ENCODE measurements at places on chromosomes 1 and 21.

DNA sequence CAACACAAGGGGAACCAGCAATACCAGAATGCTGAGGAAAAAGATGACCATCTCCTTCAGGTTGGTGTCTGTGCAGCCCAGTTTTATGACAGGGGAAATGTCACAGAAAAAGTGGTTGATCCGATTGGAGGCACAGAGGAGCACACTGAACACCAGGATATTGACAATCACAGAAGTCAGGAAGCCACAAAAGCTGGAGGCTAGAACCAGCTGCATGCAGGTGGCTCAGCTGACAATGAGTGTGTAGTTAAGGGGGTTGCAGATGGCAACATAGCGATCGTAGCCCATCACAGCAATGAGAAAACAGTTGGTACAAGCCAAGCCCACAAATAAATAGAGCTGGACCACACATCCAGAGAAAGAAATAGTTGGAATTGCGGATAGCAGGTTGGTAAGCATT, 16.3 kb upstream of the OR10K1 start:
- no peak for DNase-seq

- no peak for DNase-seq
These were observed 9.7 kb downstream of the TLR5 start for GRCh38 chr1:223133306-223133823.

GRCh38 chr1:97918961-97919360, 1.9 kb downstream of the DPYD start:
- DNase-seq: no peak

DNA sequence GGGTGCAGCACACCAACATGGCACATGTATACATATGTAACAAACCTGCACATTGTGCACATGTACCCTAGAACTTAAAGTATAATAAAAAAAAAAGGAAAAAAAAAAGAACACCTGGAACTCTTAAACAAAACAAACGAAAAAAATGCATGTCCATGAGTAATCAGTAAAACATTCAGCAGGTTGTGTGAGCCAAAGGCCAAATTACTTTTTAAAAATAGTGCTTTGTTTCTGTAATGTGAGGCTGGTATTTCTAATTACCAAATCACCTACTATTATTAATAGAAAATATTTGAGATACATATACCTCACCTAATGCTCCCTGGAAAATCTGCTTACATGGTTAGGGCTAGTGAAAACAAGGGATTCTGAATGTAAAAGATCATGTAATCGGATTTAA, 294.4 kb upstream of the NR5A2 start:
- no peak for DNase-seq

DNA sequence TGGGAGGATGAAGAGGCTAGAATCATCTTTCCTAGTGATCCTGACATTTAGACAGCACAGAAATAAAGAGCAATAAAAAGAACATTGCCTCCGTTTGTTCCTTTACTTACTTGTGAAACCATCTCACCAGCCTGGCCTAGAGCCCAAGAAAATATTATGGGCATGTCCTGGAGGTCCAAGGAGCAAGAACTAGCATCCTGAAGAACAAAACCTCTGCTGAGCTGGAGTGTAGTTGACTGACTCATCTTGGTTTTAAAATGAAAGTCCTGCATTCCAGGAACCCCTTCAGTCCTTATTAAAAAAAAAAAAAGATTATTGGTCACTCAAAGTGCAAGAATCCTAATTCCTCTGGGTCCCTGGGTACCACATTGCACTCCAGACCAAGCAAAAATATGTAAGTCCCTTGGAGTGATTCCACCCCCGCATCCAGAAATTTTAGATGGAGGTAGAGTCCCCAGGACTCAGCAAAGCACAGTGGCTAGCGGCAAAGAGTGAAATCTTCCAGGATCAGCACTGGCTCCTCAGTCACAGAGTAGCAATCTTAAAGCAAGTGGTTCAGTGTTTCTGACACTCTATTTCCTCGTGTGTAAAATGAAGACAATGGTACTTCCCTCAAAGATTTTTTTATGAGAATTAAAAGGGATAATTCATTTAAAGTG, 7.0 kb downstream of the SMCP start:
- DNase-seq: no peak

DNA sequence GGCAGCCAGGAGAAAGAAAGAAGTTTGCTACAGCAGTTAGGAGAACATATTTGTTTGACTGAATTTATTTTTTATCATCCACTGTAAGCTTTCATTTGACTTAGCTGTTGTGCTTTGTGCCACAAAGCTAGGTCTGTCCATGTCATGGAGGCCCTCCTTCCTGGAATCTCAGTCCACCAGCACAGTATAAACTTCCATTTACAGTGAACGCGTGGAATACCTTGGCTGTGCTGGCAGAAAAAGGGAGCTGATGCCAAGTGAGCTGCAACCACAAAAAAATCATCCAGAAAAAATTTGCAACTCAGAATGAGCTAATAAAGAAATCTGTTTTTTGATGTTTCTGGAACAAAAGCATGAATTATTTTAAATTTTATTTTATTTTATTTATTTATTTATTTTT, 72.6 kb downstream of the ATP6V1G3 start:
- no peak for DNase-seq

GRCh38 chr1:32126770-32127169, 18.9 kb downstream of the KPNA6 start:
- DNase-seq: no peak

DNA sequence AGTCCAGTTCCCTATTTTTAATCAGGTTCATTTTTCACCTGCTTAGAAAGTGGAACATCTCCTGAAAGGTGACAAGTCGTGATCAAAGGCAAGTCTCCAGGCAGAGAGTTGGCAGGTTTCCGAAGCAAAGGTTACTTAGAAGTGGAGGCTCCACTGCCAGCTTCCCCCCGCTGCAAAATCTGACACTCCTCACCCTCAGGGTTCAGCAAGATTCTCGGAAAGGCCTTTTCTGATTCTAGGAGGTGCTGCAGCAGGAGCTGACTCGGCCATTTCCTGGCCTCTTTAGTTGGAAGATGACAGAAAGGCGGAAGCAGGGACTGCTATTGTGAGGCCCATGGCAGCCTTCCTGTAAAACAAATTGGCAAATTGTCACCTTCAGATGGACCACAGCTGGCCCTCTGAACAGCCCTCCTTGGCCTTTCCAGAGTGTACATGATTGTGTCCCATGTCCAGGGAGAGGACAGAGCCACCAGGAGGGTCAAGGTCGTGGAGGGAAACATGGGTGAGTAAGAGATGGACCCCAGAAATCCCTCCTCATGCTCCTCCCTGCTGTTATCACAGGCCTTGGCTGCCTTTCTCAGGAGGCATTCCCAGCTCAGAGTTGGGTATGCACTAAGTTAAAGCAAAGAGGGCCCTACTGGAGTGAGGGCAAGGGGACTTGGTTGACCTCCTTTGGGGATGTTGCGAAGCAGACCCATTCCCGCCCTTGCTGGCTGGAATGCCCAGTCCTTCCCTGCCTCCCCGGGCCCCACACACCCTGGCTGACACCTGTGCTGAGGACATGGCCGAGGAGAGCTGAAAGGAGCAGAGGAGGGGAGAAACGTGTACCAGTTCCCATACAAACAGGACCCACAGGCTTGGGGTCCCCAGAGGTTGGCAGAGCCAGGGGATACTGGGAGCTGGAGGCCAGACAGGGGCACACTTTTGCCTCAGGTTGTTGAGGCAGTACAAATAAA, 115.5 kb upstream of the IRF2BP2 start:
- DNase-seq: no peak

GRCh38 chr1:236429715-236430274, 35.7 kb downstream of the EDARADD start:
- DNase-seq: no peak

DNA sequence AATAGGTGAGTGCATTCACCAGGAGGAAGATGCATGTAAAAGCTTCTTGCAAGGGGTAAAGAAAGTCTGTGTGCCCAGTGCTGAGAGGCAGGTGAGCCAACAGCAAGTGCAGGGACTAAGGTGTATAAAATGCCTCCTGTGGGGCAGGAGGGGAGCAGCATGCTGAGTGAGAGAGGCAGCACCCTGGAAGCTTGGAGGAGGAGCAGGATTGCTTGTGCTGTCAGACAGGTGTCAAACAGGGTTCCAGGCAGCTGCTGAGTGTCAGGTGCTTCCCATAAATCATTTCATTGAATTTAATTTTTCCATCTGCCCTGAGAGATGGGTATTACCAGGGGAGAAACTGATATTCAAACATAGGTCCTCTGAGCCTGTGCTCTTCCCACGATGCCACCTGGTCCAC, 13.9 kb downstream of the BSND start:
- no peak for DNase-seq

GRCh38 chr1:171772312-171772711, 9.1 kb upstream of the METTL13 start:
- no peak for DNase-seq

DNA sequence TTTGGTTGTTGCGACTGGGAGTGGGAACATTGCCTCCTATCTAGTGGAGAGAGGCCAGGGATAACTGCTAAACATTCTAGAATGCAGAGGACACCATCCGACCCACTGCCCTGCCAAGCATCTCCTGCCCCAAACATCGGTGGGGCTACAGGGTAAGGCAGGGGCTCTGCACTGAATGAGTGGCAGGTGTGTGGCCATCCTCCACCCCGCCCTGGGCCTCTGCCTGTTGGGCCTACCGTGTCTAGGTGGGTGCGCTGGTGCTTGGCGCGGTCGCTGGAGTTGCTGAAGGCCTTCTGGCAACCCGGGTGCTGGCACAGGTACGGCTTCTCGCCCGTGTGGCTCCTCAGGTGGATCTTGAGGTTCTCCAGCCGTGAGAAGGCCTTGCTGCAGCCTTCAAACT, 70.4 kb downstream of the DMRTB1 start:
- DNase-seq: no peak

DNA sequence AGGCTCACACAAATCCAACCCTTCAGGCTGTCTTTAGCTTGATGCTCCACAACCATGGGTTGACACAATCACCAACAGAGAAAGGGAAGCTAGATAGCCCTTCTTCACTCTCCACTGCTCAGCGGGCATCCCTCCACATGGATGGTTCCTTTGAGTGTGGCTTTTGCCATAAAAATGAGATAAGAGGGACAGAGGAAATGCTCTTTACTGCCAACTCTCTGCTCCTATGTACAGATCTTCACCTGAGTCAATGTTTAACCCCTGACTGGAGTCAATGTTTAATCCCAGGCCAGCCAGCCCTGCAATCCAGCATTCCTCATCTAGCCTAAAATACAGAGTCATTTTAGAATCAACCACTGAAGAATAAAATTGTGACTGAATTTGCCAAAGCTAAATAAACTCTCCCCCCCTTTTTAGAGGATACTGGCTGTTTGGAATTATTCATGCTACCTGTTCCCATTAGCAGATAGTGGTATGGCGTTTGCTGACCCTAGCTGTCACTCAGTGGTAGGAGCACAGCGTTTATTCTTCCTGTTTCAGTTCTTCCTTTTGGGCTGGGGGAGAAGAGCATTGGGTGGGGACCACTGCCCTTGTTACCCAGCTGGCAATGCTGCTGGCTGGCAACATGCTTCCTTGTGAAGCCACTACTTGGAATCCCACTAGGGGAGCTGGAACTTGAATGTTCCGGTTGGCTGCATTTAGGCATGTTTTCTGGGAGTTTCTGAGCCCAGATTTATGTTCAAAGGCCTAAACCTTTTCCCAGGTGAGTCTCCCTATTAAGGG, 5.2 kb upstream of the PIGR start:
- no peak for DNase-seq

DNA sequence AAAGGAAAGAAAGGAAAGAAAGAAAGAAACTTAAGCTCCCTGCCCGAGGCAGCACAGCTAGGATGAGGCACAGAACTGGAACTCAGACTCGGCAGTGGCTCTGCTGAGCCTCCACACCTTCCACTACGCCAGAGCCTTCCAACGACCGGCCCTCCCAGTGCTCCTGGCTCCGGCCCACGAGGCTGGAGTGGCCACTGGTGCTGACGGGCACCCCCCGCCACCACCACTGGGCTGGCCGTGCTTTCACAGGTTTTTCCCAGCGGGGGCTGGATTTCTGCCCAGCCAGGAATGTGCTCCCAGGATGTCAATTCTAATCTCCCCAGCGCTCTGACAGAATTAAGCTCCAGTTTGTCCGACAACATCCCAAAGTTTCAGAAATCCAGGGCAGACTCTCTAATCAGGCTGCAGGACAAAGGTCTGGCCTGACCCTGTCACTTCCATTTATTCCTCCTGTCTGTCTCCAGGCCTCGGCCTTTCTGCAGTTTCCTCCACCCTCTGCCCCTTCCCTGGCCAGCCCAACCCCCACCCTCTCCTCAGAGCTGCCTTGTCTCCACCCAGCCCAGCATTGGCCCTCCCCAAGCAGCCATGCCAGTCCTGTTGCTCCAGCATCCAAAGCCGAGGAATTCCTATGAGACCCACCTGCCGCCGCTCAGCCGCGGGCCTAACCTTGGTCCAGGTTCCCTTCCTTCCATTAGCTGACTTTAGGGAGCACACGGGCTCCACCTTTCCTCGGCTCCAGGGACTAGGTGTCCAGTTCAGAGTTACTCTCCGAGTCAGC, 81.9 kb downstream of the CASZ1 start:
- DNase-seq: no peak
